Globus pallidus (tissue), 1 donor: ENCODE measurements at places on chromosomes 13 and 19.

- no peak for DNase-seq
These were observed 748 bp downstream of the RPS15 start for GRCh38 chr19:1438933-1439354.

GRCh38 chr13:113670541-113670940, 3.5 kb downstream of the GRK1 start:
- no peak for DNase-seq

GRCh38 chr13:24292481-24292880, 16.9 kb upstream of the C1QTNF9 start:
- no peak for DNase-seq

GRCh38 chr19:3852614-3853254, 16.1 kb downstream of the ZFR2 start:
- DNase-seq = no peak

DNA sequence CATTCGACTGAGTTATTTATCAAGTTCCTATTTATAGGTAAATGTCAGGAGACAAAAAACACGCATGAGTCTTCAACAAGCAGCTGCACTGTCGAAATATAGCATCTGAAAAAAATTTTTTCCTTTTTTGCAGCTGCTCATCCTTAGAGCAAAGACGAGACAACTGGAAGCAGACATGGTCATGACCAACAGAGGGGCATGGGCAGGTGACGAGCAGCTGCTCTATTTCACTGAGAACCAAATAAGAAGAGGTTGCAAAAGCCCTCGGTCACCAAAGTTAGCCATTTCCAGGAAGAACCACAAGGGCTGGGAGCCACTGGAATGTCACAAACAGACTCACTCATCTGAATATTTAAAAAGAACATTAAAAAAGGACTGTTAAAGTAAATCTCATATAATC, 22.2 kb downstream of the SOHLH2 start:
- DNase-seq = no peak
